ENCODE measurements at places on chromosomes 16 and 17. TPM values are rescaled to one million over a fixed set of nuclear protein-coding genes. Genes with fewer than 3 reads are reported as not detected.

OGFOD3 gene
- total RNA-seq = 15.8 TPM

IL21R gene
- total RNA-seq = 17.6 TPM

SLC38A8 gene
- not detected for total RNA-seq

PERCC1 gene
- total RNA-seq = not detected

CCL22 gene
- total RNA-seq = not detected

CPD gene
- 34.3 TPM for total RNA-seq

AGRP gene
- not detected for total RNA-seq

MT1G gene
- not detected for total RNA-seq

PRDM7 gene
- total RNA-seq = not detected

PDILT gene
- not detected for total RNA-seq

STRADA gene
- 44.5 TPM for total RNA-seq

G6PC1 gene
- not detected for total RNA-seq

SLC5A2 gene
- total RNA-seq = 1.3 TPM

All from T-helper 17 cell (primary cell).